Activated T-cell treated with anti-CD3 and anti-CD28 coated beads for 48 hours (primary cell): ENCODE measurements at places on chromosomes 16 and 17.

DNA sequence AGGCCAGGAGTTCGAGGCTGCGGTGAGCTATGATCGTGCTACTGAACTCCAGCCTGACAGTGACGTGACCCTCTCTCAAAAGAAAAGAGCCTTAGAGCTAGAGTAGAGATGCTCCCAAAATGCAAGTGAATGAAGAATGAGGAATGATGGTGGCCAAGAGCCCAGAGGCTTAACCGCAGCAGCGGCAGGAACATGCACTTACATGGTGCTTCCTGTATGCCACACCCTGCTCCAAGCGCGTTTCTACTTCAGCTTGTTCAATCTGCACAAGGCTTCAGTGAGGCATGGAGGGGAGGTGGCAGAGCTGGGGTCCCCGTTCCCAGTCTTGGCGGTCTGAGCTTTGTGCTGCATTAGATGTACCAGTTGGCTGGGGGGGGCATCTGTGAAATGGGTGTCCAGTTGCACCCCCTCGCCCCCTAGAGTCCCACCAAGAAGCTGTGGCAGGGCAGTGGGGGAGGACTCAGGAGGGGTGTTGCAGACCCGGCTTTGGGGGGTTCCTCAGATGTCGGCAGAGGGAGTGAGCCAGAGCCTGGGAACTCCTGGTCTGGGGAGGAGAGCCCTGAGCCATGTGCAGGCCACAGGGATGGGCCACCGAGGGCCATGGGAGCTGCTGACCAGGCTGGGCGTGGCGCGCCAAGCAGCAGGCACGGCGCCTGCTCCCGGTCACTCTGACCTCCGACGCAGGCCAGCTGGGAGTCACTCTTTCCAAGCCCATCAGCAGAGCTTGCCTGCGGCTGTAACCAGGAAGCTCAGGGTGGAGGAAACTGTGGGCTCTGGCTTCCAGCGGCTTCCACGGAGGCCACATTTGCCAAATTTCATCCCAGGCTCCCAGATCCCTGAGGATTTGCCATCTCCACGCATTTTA, 260.1 kb downstream of the PARN start:
- no peak for DNase-seq

DNA sequence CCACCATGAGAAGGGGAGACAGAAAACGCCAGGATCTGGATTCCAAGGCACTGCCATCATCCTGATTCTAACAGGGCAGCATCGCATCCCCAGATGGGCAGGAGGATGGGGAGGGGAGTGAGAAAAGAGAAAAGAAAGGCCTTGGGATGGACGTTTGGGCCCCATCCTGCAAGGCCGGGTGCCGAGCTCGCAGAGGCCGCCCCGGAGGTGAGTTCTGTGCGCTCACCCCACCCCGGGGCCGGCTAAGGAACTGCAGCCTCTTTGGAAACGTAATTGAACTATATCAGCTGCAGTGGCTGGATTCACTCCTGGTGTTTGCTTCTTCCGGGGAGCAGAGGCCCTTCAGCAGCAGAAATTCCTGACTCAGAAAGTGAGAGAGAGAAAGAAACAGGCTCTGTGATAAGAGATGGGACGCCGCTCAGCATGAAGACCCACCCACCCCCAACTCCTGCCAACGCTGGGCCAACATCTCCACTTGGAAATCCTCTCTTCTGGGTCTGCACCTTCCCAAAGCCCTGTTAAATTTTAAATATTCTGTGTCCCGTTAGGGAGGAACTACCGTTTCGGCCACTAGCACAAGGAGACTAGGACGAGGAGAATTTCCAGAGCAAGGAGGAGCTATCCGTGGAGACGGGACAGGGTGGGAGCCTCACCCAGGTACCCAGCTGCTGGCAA, 8.5 kb upstream of the SSTR2 start:
- DNase-seq: peak; percentile 52

DNA sequence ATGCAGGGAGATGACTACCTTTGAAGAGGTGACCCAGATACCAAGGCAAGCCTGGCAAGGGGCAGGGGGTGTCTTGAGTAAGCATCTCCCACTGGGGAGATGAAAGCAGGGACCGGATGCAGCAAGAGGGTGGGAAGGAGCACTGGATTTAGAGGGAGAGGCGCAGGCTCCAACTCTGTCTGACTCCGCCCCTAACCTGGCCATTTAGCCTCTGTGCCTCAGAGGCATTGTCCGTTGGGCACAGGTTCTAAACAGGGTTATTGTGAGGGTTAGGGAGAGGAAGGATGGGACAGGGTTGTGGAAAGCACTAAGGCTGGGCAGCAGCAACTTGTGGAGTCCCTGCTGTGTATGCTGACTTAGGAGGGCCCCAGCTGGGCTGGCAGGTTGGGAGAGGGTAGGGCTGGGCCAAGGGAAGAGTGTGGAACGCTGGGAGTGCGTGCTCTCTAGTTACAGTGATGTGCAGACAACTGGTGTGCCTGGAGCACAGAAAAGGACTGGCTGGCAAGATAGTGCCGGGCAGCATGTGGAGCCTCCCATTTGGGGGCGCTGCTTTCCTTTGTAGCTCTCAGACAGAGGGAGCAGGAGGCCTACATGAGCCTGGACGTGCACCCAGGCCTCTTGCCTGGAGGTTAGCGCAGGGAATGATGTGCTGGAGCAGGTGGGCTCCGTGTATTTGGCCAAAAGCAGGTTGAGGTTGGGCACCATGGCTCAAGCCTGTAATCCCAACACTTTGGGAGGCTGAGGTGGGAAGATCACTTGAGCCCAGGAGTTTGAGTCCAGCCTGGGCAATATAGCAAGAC, 26.2 kb downstream of the TBX2 start:
- no peak for DNase-seq

- DNase-seq: no peak
Observed at GRCh38 chr17:13265311-13265710, 247.5 kb upstream of the ELAC2 start.

GRCh38 chr17:50519141-50519834, 11.0 kb downstream of the MYCBPAP start:
- no peak for DNase-seq

- no peak for DNase-seq
Observed at GRCh38 chr16:83813823-83814658, 6.3 kb downstream of the HSBP1 start.

GRCh38 chr16:50747207-50747956, 5.5 kb downstream of the CYLD start:
- no peak for DNase-seq

- no peak for DNase-seq
Observed at GRCh38 chr17:10001306-10001873, 96.3 kb upstream of the RCVRN start.

DNA sequence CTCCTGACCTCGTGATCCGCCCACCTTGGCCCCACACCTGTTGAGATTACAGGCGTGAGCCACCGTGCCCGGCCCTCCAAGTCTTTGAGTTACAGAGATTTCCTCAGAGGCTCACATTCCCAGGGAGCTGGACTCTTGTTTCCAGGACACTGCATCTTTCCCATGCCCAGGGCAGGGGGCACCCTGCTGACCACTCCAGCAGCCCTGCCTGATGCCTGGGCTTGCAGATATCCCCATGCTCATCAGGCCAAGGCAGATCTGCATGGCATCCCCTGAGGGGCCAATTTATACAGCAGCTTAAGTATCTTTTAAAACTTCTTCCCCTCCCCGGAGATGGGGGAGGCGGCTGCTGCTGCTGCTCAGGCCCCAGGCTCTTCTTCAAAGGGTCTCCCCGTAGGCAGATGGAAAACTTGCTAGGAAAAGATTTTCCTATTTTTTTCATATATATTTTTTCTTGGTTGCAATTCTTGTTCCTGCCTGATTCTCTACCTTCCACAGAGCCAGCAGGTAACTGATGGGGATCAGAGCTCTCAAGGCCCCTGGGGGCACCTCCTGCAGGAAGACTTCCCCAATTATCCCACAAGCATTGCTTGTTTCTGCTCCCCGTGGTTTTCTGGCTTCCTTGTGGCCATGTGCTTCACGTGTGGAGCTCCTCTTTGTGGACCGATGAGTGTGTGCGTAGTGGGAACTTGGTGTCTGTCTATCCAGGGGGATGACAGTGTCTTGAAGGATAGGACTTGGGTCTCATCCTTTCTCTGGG, 102.2 kb upstream of the SDK2 start:
- no peak for DNase-seq

DNA sequence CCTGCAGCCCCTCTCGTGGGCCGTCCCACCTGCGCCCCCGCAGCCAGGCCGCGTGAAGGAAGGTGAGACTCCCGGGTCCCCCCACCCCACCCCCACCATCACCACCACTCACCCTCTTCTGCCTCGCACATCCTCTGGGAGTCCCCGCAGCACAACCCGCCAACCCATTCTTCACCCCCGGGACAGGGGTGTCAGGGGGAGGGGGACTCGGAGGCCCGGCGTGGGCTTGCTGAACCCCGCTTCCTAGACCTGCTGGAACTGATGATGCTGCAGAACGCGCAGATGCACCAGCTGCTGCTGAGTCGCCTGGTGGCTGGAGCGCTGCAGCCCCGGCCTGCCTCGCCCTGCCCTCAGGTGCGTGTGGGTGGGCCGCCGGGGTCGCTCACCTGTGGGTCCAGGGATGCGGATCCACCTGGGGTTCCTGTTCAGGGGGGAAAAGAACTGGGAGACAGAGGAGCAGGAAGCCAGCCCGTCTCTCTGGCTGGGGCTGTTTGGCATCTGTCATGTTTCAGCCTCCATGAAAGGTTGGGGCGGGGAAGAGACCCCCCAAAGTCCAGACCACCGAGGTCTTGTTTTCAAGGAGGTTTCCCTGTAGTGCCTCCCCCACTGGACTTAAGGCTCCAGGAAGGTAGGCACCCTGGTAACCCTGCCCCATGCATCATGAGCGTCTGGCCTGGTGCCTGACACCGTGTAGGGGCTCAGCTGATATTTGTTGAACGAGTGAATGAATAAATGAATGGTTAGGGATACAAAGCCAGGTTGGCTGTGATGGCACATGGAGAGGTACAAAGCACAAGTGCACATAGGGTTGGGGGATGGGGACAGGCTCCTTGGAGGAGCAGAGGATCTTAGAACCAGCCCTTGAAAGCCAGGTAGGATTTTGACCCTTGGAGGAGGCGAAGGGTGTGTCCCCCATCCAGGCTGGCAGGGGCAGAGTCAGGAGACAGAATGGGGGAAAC, 849 bp downstream of the PRR29 start:
- no peak for DNase-seq
